CD4-positive, alpha-beta T cell treated with Interleukin-17A for 1 hour (primary cell): ENCODE measurements at places on chromosomes 3 and 15.
A peak's percentile ranks its signal among the peaks of the same experiment; 100 is the strongest.

- no peak for DNase-seq
Measured at GRCh38 chr3:137082763-137083162, 125.0 kb downstream of the IL20RB start.

- peak; percentile 66 for DNase-seq
Measured at GRCh38 chr3:66312039-66312438, 91.2 kb downstream of the SLC25A26 start.

DNA sequence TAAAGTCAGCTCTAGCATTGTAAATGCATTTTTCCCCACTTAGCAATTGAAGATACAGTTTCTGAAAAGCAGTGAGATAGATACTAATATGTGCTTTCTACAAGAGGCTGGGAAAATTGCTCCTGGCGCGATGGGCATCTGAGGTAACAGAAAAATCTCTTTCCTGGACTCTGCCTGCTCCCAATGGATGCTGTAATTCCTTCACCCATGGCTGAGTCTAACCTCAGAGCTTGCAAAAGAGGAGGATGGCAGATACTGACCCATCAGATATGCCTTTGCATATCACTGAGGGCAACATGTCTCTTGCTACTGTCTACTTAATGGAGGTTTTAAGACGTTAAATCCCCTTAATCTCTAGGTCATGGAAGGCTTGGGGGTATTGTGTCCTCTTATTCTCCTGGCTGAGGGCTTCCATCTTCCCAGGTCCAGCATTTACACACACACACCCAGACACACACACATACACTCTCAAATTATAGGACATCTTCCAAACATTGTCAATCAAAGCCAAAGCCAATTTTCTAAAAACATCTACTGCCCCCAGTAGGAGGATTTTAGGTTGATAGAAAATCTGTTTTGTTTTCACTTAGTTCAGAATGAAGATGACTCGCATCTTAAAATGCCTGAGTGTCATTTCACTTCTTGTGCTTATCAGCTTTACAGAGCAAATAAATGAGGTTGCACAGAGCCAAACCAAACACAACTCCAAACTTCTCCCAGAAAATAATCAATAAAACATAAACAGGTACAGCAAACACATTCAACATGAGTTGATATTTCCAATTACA is 2.4 kb downstream of the TRPM1 start:
- DNase-seq = no peak

DNA sequence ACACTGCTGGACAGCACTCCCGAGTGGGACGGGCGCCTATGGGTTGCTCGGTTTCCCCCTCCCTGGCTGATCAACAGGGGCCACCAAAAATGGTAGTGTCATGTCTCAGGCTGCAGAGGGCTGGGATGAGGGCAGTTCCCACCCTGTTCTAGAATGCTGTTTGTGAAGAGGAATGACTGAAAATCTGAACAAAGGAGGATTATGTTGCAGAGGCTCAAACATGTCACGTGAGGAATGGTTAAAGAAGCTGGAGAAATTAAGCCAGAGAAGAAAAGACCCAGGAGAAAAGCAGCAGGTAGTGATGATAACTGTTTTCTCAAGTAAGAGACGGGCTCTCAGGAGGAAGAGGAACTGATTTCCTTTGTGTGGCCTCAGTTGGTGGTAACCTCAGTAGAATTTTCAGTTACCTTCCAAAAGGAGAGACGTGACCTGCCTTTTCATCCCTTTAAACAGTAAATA is 10.4 kb downstream of the SPG21 start:
- DNase-seq = no peak

GRCh38 chr3:9955611-9956352 is 3.6 kb upstream of the PRRT3 start:
- DNase-seq = no peak

GRCh38 chr3:69212411-69213160 is 90.2 kb upstream of the LMOD3 start:
- peak; percentile 21 for DNase-seq

- no peak for DNase-seq
Measured at GRCh38 chr15:87547470-87548181, 708.9 kb downstream of the NTRK3 start.

- DNase-seq = no peak
Measured at GRCh38 chr15:65329984-65330735, 25.7 kb downstream of the RNU5B-1 start.

- peak; percentile 14 for DNase-seq
Measured at GRCh38 chr3:167653760-167654159, at the start of gene WDR49. WDR49 (minus strand) TSS chr3:167653942; CDS start chr3:167653425, 517 bp downstream.

- DNase-seq = no peak
Measured at GRCh38 chr3:16365491-16366128, 100.6 kb downstream of the OXNAD1 start.

- DNase-seq = no peak
Measured at GRCh38 chr3:86887876-86888275, 103.1 kb downstream of the VGLL3 start.

DNA sequence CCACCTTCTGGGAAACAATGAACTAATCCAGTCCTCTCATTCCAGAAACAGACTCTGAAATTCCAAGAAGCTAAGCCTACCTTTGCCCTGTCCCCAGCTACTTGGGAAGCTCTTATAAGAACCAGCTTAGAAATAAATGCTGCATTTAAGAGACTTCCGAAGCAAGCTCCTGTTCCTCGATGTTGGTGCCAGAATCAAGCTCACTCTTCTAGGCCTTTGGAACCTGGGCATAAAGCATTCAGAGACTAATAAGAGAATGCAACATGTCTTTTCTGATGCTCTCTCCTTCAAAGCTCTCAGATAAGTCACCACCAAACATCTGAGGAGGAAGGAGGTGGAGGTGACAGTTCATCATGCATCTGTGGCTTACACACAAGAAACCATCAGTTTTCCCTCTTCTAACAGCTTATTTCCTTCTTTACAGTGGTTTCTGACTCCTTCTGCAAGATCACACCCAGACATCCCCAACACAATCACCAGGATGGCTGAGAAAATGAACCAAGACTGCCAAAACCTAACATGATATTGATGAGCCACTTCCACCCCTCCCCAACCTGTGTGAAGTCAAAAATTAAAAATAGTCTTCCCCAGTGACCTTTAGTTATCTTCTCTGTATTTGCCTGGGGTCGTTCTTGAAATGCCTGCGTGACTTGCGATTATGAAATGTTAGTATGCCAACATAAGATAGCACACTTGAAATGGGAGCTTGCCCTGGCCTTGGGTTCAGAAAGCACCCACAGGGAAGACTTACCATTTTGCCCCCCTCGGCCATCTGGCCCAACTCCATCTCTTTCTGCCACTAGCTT is 11.5 kb downstream of the ARHGEF3 start:
- peak; percentile 63 for DNase-seq
